ENCODE measurements at places on chromosomes 6 and 20.

DNA sequence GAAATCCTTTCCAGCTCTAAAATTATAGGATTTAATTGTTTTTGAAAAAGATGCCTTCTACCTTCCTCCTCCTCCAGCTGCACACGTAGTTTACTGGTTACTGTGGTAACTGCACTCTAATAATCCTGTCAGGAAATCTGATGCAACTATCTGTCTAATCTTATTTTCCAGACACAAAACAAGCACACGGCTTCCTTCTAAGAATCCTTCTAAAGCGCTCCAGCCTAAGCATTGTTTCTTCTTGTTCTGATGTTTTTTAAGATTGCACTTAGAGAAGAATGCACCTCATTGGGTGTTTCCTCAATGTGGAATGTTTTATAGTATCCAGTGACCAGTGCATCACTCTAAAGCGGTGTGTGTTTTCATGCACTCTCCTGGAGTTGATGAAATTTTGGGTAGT, 63.6 kb downstream of the CARMIL1 start:
- peaks cover 3% of the 10 kb centered on the region for H3K4me1 ChIP-seq
- DNase-seq, result no peak
- no peak overlapping the region for H3K27ac ChIP-seq

GRCh38 chr6:134065706-134066105, 13.3 kb upstream of the SLC2A12 start:
- H3K36me3 ChIP-seq, result no peaks in the 10 kb centered on the region
- H3K4me3 ChIP-seq, result no peak overlapping the region
- H3K4me1 ChIP-seq, result peaks cover 2% of the 10 kb centered on the region
- no peak for DNase-seq
- H3K27me3 ChIP-seq, result no peaks in the 10 kb centered on the region

DNA sequence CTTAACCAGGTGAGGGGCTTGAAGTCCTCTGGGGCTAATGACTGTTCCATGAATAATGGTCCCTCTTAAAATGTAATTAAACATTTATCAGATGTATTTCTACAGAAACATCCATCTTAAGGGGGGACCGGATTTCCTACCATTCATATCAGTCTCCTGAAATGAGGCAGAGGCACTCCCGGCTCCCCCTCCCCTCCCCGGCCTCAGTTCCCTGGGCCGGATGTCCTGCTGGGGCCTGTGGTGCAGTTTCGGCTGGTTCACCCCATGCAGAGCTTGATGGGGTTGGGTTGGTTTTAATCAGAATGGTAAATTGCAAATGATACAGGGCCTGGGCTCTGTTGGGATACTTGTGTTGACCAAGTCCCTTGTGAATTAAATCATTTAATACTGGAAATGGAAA, 349.4 kb downstream of the PREX1 start:
- H3K4me1 ChIP-seq, result peaks cover 4% of the 10 kb centered on the region
- no peak for DNase-seq
- no peak overlapping the region for H3K4me3 ChIP-seq
- H3K36me3 ChIP-seq, result no peaks in the 10 kb centered on the region
- no peak overlapping the region for H3K27ac ChIP-seq

DNA sequence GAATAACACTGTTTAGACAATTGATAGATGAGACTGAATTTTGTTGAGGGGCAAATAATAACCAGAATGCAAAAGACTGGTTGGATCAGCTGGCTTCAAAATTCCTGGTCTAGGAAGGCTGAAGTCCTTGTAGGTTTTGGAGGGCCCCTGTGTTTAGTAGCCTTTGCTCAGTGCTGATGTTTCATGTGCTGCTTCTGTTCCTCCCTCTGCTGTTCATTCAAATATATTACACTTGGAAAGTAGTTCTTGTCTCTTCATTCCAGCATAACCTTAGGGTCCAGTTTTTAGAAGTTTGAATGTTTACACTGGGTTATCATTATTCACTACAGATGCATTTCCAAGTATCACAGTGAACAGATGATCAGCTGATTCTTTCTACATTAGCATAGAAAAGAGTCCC, 72.5 kb downstream of the FLRT3 start:
- no peaks in the 10 kb centered on the region for H3K27me3 ChIP-seq
- peak; percentile 5 for DNase-seq
- no peaks in the 10 kb centered on the region for H3K4me1 ChIP-seq
- no peaks in the 10 kb centered on the region for H3K36me3 ChIP-seq
- no peak overlapping the region for H3K27ac ChIP-seq

GRCh38 chr6:31659649-31660380, 763 bp downstream of the C6orf47 start:
- peak overlapping the region; percentile 77 for H3K4me3 ChIP-seq
- H3K27ac ChIP-seq, result no peak overlapping the region

DNA sequence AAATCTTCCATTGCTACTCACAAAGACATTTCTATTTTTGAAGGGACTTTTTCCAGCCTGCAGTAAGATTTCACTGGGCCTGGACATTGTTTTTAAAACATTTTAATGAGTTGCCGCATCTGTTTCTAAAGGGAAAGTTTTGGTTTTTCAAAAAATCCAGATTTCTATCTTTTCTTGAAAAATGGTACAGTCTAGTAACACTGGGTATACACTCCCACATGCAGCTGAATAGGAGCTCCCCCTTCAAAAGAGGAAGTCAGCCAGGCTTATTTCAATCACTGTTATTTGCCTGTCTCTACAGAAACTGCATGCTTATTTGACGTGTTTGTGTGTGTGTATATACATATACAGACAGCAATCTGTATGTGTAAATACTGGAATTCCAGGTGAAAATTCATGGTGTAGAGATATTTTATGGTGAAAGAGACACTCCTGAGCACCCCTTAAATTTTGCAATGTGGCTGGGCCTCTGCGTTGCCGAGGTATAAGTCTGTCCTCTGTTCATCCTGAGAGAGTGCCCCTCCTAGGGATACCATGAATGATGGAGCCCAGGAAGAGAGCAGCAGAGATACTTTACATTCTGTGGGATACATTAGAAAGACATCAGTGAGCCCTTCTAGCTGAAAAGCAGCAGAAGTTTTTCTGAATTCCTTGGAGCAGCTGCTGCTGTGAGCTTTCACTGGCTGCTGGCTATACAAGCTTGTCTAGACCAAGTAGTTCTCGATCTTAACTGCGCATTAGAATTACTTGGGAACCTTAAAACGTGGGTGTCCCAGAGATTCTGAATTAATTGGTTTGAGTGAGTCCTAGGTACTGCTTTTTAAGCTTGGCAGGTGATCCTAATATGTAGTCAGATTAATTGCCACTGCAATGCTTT, 12.0 kb upstream of the ABRACL start:
- no peak overlapping the region for H3K4me3 ChIP-seq
- no peaks in the 10 kb centered on the region for H3K36me3 ChIP-seq
- H3K4me1 ChIP-seq, result peaks cover 2% of the 10 kb centered on the region

GRCh38 chr6:78693835-78694234, 173.5 kb upstream of the IRAK1BP1 start:
- no peaks in the 10 kb centered on the region for H3K4me1 ChIP-seq
- H3K27me3 ChIP-seq, result no peaks in the 10 kb centered on the region
- DNase-seq, result no peak
- no peak overlapping the region for H3K27ac ChIP-seq
- no peak overlapping the region for H3K4me3 ChIP-seq

DNA sequence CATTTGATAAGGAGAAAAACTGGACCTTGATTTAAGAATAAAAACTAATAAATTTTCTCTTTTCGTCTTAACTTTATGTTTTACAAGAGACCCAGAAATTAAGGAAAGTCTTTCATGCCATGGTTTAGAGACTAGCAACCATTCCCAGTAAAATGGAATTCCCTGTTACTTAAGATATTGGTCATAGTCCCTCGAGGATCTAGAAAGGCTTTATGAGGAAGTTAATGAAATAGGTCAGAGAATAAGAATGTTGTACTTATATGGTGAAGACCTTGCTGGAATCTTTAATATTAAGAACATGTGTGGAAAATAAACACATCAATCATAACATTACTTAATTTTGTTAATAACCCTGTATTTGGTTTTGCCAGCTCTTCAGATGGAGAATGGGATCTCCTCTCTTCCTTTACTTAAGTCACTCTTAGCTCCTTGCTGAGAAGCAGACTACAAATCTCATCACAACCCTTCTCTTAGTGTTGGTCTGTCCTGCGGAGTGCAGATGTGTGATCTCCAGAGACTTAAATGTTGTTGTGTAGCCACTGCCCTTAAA, 382.9 kb downstream of the QKI start:
- no peak overlapping the region for H3K27ac ChIP-seq
- H3K36me3 ChIP-seq, result no peaks in the 10 kb centered on the region
- DNase-seq, result no peak
- H3K4me1 ChIP-seq, result no peaks in the 10 kb centered on the region
- no peaks in the 10 kb centered on the region for H3K27me3 ChIP-seq
- no peak overlapping the region for H3K4me3 ChIP-seq

- H3K27me3 ChIP-seq, result no peaks in the 10 kb centered on the region
- H3K4me1 ChIP-seq, result no peaks in the 10 kb centered on the region
- H3K4me3 ChIP-seq, result no peak overlapping the region
Measured at GRCh38 chr20:2851086-2851485, 10.5 kb downstream of the VPS16 start.

DNA sequence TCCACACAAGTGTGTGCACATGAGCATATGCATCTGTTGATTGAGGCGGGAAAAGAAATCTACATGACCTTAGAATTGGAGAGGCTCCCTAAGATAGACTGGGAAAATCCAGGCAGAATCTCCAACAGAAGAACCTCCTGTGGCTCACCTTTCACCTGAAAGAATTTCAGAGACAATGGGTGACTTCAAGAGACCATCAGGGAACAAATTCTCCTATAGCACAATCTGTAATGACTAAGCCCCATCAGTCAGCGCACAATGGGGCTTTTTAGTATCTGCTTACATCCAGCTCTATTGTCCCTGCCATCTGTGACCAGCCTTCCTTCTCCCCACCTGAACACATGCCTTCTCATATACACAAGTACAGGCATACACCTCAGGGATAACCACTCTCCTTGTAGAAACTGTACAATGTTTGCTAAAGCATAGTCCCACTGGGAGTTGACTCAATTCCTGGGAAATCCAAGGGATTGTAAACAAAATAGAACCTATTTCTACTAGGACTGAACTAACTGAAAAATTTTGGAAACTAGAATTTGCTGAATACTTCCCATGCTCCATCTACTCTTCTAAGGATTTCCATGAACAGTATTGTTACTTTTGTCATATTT, 150.8 kb upstream of the STXBP5 start:
- DNase-seq, result peak; percentile 25
- H3K27ac ChIP-seq, result no peak overlapping the region
- no peak overlapping the region for H3K4me3 ChIP-seq
- H3K36me3 ChIP-seq, result no peaks in the 10 kb centered on the region
- H3K4me1 ChIP-seq, result peaks cover 7% of the 10 kb centered on the region

GRCh38 chr6:75147512-75147911, 58.3 kb downstream of the COL12A1 start:
- no peaks in the 10 kb centered on the region for H3K4me1 ChIP-seq
- DNase-seq, result no peak
- no peak overlapping the region for H3K4me3 ChIP-seq
- H3K36me3 ChIP-seq, result no peaks in the 10 kb centered on the region
- H3K27me3 ChIP-seq, result no peaks in the 10 kb centered on the region
- H3K27ac ChIP-seq, result no peak overlapping the region

DNA sequence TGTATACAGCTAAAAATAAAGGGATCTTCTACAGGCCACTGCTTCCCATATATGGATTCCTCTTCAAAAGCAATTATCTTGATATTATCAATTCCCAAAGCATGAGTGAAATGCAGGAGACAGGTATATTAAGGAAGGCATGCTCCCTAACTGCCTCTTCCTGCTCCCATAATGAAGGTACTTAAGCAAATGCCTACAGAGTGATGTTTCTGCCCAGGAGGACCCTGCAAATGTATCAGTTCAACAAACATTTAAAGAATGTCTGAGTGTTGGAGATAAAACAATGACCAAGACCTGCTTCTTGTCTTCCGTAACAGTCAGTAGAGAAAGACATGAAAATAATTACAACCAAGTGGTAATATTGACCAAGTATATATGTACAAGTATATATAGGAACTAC, 4.2 kb downstream of the UBE2J1 start:
- no peak overlapping the region for H3K27ac ChIP-seq

DNA sequence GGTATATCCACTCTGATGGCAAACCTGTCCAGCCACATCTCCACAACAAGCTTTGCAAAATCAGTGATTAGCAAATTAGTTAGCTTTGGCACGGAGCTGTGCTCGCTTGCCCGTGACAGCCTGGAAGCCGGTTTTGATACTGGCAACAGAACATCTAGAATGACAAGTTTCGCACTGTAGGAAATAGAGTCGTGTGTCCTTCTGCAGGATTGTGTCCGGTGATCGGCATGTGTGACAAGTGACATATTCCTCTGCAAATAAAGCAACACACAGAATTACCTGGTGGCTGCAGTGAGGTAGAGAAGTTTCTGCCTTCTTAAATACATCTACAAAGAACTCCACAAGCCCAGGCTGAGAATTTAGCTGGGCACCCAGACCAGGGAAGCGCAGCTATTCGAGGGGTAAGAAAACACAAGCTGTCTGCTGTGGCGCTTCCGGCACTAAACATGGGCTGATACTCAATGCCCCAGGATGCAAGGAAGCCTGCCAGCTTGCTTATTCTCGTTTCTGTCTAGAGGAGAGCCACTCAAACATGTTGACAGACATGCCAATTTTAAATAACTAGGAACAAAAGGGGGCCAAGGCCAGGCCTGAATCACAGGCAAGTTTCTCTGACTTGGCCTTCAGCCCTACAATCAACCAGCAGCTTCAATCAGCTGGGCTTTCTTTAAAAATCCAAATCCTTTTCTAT, 22.2 kb downstream of the EIF2S2 start:
- H3K27me3 ChIP-seq, result no peaks in the 10 kb centered on the region
- no peak overlapping the region for H3K4me3 ChIP-seq
- H3K36me3 ChIP-seq, result peaks cover 27% of the 10 kb centered on the region
- H3K4me1 ChIP-seq, result no peaks in the 10 kb centered on the region

DNA sequence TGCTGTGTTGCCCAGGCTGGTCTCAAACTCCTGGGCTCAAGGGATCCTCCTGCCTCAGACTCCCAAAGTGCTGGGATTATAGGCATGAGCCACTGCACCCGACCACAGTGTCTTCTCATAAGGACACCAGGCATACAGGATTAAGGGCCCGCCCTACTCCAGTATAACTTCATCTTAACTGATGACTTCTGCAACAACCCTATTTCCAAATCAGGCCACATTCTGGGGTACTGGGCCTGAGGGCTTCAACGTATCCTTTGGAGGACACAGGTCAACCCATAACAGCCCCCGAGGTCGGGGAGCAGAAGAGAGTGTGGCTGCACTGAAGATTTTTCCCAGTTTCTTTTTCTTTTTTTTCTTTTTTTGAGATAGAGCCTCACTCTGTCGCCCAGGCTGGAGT, 39.7 kb downstream of the SUN5 start:
- H3K4me1 ChIP-seq, result no peaks in the 10 kb centered on the region
- no peaks in the 10 kb centered on the region for H3K36me3 ChIP-seq
- no peak overlapping the region for H3K4me3 ChIP-seq
- H3K27me3 ChIP-seq, result no peaks in the 10 kb centered on the region
- DNase-seq, result no peak

DNA sequence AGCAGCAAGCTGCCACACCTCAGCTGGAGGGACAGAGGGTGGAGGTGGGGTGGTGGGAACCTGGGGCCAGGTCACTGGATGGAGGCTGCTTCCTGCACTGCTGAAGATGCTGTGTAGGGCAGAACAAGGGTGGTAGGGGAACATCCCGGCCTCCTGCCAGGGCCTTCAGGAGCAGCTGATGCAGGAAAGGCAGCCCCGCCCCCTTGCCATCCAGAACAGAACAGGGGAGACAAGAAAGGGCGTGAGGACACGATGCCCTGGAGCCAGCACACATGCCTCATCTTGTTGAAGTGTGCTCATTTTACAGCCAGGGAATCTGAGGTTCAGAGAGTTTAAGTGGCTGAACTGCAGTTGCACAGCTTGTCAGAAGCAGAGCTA, 43.1 kb upstream of the PHACTR3 start:
- no peaks in the 10 kb centered on the region for H3K4me1 ChIP-seq
- DNase-seq, result no peak
- no peaks in the 10 kb centered on the region for H3K27me3 ChIP-seq
- H3K27ac ChIP-seq, result no peak overlapping the region
- H3K36me3 ChIP-seq, result no peaks in the 10 kb centered on the region
